Retinal pigment epithelial cell (primary cell): ENCODE measurements at places on chromosomes 7 and 10.

- DNase-seq: no peak
Observed at GRCh38 chr10:35270100-35270499, 66.2 kb upstream of the CCNY start.

- no peak for DNase-seq
Observed at GRCh38 chr10:63441404-63441803, 24.4 kb downstream of the JMJD1C start.

DNA sequence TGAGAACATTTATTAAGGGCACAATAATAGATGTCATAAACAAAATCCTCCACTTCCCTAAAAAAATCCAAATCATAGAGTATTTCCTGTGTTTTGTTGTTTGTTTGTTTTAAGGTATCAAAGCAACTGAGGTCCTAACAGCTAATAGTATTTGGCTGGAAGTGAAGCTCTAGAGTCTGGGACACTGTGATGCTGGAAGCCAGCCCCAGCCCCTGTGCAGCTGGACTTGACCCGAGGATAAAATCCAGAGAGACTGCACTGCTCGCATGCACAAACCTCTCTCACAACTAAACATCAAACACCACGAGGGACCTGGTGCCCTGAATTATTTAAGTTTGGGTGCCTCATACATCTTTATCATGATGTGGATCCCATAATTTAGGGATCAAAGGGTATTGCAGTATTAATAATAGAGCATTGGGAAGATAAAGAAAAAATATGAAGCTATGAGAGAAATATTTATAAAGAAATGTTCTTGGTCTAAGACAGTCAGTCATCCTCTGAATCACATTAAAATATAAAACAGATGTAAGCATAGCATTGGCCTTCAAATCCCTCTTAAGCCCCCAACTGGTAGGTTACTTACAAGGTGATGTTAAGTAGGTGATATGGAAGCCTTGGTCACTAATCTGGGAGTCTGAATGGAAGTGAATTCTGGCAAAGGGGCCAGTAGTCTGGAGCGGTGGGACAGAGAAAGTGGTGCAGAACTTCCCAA lies 44.4 kb downstream of the CUBN start:
- DNase-seq: no peak

GRCh38 chr7:7765422-7765821 lies 47.0 kb upstream of the RPA3 start:
- no peak for DNase-seq

DNA sequence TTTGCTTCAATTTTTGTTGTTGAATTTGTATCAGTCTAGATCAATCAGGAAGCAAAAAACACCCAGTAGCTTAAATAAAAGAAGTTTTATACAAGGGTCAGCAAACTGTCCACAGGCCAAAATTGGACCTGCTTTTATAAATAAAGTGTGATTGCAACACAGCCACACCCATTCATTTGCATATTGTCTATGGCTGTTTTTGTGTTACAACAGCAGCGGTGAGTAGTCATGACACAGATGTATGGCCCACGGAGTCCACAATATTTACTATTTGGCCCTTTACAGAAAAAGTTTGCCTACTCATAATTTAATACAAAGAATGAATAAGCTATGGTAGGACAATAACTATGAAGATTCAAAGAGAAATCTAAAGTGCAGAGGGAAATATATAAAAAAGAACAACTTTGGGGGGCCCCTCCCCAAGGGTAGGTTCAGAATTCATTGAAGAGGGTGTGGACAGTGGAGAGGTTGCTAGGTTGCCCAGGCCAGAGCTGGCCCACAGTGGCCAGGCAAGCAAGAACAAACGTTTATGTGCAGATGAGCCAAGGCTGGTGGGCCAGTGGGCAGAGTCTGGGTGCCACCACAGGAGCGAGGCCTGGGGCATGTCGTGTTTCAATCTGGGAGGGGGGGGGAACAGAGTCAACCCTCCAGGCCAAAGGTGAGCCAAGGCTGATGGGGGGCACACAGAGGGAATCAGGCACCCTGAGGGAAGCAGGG lies 47.0 kb upstream of the AMPH start:
- no peak for DNase-seq

DNA sequence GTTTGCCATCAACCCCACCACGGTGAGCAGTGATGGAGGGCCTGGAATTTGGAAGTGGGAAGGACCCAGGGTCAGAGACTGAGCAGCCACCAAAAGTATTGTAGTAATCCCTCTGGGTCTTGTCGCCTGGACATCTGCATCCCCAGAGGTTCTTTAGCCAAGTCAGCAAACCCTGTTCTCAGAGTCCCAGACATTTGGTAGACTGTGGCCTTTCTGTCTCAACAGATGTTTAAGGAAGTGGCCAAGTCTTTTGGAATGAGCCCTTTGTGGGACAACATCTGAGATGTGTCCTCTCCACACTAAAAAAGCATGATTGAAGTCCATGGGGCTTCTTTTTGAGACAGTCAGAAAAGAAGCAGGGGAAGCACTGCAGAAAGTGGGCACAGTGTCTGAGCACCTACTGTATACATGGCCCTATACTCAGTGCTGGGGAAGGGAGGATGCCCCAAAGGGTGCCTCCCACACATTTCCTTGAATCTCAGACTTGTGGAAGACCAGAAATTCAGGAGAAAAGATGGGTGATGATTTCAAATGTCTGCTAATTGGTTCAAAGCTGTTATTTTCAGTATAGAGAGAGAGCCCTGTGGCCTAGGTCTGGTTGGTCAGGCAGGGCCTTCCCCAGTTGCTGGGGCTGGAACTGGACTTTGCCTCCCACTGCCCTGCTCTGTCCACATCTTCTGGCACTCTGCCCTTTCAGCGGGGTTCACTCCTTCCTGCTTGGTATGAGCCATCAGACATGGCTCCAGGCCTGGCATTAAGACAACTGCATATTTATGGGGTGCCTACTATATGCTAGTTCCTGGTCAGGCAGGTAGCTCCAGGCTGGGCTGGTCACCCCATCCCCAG lies 26.5 kb upstream of the VSIR start:
- DNase-seq: no peak

GRCh38 chr7:151232917-151233701 lies 826 bp downstream of the CHPF2 start:
- no peak for DNase-seq

GRCh38 chr10:74244097-74244685 lies 93.2 kb downstream of the ADK start:
- DNase-seq: no peak

- no peak for DNase-seq
Observed at GRCh38 chr10:50314169-50315071, 63.1 kb upstream of the ASAH2 start.
